ENCODE measurements at places on chromosomes 11 and 22. TPM values are rescaled to one million over a fixed set of nuclear protein-coding genes. Genes with fewer than 3 reads are reported as not detected.

DNA sequence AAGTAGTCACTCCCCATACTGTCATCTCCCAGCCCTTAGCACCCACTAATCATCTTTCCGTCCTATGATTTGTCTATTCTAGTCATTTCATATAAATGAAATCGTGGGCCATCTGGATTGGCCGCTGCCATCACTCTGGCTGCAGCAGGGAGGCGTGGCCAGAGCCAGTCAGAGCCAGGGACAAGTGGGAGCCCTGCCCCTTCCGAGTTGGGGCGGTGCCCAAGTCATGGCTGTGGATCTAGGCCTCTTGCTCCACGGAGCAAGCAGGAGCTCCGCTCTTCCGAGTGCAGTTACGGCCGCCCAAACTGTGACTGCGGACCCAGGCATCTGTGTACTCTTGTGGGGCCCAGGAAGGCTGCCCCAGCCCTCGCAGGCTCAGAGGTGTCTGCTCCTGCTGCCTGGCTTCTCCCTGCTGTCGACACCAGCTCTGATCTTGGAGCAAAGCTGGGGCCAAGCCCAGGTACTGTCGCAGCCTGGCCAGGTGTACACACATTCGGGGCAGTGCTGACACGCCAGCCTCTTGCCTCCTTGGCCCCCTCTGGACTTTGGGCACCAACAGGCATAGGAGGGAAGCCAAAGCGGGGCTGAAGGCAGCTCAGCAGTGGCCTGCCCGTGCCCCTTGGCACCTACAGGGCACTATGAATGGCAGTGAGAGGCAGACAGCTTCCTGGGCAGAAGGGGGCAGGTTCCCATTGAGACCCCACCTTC, 8.4 kb downstream of the MRPL48 start:
- no peak for DNase-seq

The OR51B2 gene
- total RNA-seq, result not detected

The HORMAD2 gene
- not detected for total RNA-seq

DNA sequence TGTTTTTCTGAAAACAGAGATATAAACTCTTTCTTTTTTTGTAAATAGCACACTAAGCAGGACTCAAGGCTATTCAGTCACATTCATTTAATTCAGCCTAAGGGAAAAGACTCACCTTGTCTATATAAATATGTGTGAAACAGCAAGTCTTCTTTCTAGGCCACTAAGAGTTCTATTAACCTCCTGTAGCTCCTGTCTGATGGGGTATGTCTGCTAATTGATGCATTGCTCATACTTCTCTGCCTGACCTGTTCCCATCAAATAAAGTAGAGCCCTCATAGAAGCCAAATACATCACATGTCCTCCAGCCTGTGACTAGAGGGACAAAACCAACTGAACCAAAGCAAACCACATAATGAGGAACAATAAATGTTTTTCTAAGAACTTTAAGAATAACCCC, 68.2 kb downstream of the MSANTD4 start:
- DNase-seq, result no peak

The NRGN gene
- 1.3 TPM for total RNA-seq

The SPI1 gene
- 19.7 TPM for total RNA-seq

GRCh38 chr22:47163856-47164513, 401.5 kb downstream of the TBC1D22A start:
- peak; percentile 50 for DNase-seq

The OR10A4 gene
- not detected for total RNA-seq

The PRODH gene
- 3.6 TPM for total RNA-seq

DNA sequence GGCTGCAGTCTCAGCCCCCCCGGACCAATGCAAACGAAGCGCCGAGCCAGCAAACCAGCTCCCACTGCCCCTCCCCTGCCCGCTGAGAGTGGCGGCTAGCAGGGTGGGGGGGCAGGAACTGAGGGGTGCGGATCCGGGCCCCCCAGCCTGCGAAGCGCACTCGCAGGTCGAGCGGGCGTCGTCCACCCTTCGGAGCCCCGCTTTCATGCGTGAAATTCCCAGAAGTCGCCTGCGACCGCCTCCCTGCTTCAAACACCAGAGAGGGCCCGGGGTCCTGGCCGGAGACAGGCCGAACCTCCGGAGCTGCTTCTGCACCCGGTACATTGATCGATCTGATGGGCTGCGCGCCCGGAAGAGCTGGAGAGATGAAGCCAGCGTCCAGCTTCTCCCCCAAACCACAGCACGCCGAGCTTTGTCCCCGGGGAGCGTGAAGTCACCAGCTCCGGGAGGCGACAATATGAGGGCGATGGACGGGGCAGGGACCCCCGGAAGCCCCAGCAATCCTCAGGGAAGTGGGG, 646 bp upstream of the PATZ1 start:
- peak; percentile 74 for DNase-seq

The TEX12 gene
- 1.1 TPM for total RNA-seq

GRCh38 chr11:79344753-79345294, 96.0 kb downstream of the TENM4 start:
- DNase-seq, result no peak

- DNase-seq, result no peak
Observed at GRCh38 chr11:118614511-118614910, 7.1 kb downstream of the PHLDB1 start.

The CYTH4 gene
- 7.2 TPM for total RNA-seq

The BCO2 gene
- total RNA-seq, result 7.2 TPM

- DNase-seq, result no peak
Observed at GRCh38 chr11:27722117-27722952, 22.1 kb upstream of the BDNF start.

The VWCE gene
- 1.1 TPM for total RNA-seq

The SMC1B gene
- not detected for total RNA-seq

Data from sigmoid colon (tissue), 7 donors.